ENCODE measurements at places on chromosomes 4 and X.
A peak's percentile ranks its signal among the peaks of the same experiment; 100 is the strongest.

GRCh38 chr4:3725936-3726870, 40.0 kb upstream of the ADRA2C start:
- DNase-seq, result no peak

DNA sequence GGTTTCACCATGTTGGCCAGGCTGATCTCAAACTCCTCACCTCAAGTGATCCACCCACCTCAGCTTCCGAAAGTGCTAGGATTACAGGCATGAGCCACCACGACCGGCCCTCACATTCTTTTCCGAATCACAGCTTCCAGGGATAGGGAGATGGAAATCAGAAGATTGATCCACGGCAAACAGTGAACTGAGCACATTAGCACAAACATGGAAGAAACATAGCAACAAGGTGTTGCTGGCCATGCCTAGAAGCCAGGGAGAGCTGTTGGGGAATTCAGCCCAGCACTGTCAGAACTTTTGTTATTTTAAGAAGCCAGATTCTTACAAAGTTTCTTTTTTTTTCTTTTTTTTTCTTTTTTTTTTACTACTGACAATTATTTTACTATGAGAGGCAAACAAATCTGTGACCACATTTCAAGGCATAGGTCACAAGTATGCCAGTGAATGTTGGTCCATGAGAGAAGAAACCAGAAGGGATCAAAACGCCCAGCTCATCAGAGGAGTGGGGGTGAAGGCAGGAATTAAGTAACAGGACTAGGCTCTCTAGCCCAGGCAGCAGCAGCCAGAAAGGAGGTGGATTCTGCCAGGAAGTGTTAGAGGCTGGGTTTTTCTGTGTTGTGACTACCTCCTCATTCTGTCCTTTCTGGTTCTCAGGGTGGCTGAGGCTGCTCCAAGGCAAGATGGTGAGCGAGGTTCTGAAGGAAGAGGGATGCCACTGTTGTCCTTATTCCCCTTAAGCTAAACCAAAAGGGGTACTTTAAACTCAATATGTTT, 44.1 kb downstream of the TEC start:
- DNase-seq, result no peak

DNA sequence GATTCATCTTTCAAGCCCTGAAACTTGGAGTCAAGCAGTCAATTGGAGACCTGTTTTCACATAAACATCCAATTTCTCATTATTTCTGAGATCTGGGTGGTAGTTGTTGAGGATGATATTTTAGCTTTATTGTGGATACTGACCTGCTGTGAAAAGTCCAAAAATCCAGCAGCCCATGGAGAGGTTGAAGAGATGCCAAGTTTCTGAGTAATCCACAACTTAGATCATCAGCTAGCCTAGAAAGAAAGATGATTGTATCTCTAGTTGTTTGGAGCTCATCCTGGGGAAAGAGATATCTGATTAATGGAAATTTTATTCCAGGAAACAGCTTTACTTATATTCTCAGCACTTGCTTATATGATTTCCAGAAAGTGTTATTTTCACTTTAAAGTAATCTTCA, 48.6 kb upstream of the DCX start:
- no peak for DNase-seq

DNA sequence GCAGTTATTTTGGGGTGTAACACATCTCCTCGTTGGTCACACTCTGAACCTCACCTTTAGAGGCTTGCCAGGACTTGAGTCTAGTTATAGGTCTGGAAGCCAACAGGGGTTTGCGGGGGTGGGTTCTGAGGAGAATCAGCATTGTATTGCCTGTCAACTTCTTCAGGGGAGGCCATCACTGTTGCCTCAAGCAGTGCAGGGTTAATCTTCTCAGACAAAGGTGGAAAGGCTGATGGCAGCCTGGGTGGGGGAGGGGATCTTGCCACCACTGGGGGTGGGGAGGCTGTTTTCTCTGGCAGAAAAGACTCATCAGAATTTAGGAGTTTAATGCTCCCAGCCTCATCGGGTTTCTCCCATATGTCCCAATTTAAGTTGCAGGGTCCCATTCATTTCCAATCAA, 387.8 kb downstream of the PRR32 start:
- no peak for DNase-seq

GRCh38 chr4:176924238-176924637, 131.5 kb upstream of the VEGFC start:
- no peak for DNase-seq

DNA sequence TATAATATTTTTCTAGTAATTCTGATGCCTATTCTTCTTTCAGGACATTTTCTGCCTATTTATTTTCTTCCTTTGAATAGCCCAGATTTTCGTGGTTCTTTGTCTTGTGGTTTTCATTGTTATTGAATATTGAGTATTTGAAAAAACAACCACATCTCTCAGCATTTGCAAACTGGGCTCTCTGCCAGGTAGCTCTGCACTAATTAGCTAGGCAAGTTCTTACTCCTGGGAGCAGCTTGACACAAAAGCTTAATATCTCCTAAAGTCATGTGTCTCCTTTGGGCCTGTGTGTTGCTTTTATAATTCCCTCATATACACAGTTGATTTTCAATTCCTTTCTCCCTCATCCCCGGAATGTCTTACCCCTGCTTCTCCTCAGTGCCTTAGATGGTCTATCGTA, 413.5 kb upstream of the GRIA3 start:
- DNase-seq, result no peak

DNA sequence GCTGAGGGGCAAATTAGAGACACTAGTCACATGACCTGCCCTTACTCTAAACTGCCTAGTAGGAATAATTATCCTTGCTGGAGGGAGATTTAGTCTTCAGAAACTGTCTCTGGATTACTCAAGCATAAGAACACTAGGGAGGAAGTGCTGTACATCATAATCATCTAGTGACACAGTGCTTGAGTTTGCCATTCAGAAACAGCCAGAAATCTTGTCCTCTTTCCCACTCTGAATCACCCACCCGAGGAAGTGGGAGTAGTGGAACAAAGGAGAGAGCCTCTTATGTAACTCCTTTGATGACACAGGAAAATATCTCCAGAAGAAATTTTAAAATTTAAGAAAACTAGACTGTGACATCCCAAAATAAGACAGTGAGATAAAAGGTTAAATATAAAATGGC, 69.3 kb upstream of the PCDH19 start:
- no peak for DNase-seq

GRCh38 chrX:72314881-72315280, 9.2 kb upstream of the CITED1 start:
- no peak for DNase-seq

GRCh38 chr4:121551271-121551670, 145.5 kb downstream of the ANXA5 start:
- DNase-seq, result no peak

GRCh38 chr4:123352240-123352945, 44.2 kb upstream of the SPRY1 start:
- no peak for DNase-seq

GRCh38 chrX:9465380-9466123, 694 bp downstream of the TBL1X start:
- DNase-seq, result peak; percentile 5

- no peak for DNase-seq
These were observed 87.2 kb downstream of the FRYL start for GRCh38 chr4:48692897-48693296.

Measured in activated effector memory CD4-positive, alpha-beta T cell treated with Interleukin-2 at 50 U/mL for 16 hours (primary cell).